Activated CD4-positive, alpha-beta T cell treated with anti-CD3 and anti-CD28 coated beads for 48 hours (primary cell): ENCODE measurements at places on chromosomes 16 and 17.
A peak's percentile ranks its signal among the peaks of the same experiment; 100 is the strongest.

DNA sequence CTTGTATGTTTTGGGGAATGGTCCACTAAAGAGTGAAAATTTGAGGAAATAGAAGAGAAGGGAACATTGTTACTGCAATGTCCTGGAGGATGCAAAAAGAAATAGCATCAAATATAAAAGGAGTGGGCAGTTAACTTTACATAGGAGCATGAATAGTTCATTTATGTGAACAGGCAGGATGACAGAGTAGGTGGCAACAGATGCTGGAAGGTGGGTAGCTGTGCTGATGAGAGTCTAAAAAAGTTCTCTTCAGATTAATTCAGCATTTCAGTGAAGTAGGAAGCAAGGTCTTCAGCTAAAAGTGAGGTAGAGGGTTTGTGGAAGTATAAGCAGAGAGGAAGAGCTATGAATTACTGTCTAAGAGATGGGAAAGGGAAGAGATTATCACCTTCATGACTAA, 276.5 kb downstream of the KIF2B start:
- no peak for DNase-seq

DNA sequence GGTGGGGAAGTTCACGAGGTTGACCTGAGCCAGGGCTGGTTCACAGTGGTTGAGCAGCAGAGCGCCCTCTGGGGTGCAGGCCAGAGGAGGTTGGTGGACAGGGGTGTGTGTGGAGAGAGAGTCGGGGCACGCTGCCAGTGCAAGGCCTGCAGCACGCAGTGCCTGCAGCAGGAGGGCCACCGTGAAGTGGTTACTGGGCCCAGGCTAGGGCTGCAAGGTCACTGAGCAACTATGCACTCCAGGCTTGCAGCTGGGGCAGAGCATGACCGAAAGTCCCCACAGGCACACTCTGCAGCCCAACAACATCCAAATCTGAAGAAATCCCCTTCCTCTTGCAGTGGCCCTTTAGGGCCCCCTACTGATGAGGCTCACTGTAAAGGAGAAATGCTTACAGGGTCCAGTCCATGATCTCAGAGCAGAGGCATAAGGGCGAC, 89.1 kb upstream of the NOL11 start:
- no peak for DNase-seq

GRCh38 chr17:57407287-57408070, 151.2 kb downstream of the MSI2 start:
- DNase-seq = no peak

DNA sequence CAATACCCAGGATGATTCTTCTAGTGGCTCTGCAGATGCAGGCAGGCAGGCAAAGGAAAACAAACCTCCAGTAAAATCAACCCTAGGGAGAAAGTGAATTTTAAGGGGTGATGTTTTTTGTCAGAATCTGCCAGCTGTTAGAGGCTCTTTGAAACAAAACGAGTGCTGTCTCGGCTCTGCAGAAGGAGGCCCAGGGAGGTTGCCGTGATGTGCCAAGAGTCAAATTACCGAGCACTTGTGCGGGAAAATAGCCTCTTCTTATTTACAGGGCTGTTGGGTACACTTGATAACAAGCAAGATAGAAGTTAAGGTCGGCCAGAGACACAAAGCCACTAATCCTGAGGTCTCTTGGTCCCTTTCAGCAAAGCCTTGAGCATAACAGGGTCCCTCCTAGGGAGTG, 68.9 kb upstream of the EEF2KMT start:
- no peak for DNase-seq

- DNase-seq = peak; percentile 45
Observed at GRCh38 chr16:8867216-8867931, 1.4 kb downstream of the CARHSP1 start.

DNA sequence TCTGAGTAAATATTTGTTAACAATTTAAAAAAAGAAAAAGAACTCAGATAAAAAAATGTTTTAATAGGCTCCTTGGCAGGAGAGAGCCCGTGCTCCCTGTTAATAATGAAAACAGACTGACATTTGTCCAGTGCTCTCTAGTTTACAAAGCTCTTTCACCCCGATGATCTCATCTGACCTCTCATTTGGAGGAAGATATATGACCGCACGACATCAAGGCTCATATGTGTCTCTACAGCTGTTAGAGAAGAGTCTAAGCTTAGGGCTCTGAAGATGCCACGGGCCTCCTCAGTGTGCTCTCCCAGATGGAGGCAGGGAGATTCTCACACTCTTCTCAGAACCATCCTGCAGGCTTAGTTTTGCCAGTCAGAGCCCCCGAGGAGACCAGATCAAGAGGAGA, 280.8 kb upstream of the IRX5 start:
- no peak for DNase-seq

DNA sequence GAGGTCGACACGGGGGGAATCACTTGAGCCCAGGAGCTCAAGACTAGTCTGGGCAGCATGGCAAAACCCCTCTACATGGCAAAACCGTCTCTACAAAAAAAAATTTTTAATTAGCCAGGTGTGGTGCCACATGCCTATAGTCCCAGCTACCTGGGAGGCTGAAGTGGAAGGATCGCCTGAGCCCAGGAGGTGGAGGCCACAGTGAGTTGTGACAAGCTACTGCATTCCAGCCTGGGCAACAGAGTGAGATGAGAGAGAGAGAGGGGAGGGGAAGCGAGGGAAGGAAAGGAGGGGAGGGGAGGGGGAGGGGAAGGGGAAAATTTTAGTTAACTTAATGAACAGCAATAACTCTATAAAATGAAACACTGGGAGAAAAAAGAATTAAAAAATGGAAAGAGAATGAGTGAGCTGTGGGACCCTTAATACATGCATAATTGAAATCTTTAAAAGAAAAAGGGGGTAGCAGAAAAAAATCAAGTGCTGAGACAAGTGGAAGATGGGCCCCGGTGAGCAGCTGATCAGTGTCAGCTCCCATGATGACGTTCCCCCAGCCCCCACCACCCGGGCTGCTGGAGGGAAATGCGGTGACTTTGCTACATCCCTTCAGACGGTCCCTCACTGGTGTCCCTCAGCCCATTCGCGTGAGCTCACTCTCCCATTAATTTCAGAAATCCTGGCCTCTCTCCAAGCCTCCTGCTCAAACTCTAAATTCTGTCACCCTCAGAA, 2.7 kb downstream of the ASGR2 start:
- DNase-seq = no peak

DNA sequence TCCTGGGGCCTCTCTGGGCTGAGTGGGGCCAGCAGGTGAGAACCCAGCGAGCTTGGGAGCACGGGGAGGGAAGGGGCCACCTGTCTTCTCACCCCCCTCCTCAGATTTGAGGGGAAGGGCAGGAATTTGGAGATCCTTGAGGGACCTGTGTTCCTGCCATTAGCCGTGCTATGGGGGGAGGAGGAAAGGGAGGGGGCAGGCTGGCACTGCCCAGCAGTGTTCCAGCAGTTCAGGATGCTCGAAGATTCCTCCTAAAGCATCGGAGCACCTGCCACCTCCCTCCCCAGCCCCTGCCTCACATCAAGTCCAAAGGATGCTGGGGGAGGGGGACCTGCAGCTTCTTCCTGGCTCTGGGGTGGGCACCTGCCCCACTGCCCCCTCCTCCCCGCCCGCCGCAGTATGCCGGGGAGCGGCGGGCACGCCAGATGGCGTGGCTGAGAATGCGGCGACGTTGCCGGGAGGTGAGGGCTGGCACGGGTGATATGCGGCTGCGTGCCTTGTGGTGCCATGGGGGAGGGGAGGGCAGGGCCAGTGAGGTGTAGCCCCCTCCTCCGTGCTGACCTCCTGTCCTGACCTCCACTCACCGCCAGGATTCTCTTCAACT, 4.7 kb upstream of the NEUROD2 start:
- no peak for DNase-seq

GRCh38 chr16:81908466-81909262, 102.6 kb downstream of the SDR42E1 start:
- DNase-seq = no peak

DNA sequence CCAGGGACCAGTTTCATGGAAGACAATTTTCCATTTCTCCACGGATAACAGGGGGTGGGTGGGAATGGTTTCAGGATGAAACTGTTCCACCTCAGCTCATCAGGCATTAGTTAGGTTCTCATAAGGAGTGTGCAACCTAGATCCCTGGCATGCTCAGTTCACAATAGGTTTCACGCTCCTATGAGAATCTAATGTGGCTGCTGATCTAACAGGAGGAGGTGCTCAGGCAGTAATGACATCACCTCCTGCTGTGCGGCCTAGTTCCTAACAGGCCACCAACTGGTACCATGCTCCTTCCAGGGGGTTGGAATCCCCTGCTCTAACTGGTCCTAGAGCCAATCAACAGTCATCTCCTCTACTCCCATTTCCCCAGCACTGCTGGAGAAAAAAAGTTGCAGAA, 19.9 kb downstream of the TEX14 start:
- DNase-seq = no peak

DNA sequence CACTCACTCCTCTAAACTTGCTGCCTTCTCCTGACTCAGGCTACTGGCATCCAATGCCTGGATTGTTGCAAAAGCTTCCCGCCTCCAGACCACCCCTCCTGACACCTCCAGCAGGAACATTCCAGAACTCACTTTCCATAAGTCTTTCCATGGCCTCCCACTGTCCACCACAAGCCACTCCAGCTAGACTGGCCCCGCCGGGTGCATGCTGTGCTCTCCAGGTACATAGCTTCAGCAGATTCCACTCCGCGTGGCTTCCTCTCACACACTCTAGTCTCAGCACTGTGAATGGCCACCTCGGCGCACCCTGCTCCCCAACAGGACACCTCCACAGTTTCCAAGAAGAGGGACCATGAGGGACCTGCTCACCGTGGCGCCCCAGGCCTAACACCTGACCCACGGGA, 25.9 kb upstream of the FAAP100 start:
- DNase-seq = no peak

GRCh38 chr17:31134576-31134975, 39.8 kb downstream of the NF1 start:
- no peak for DNase-seq

- DNase-seq = no peak
Observed at GRCh38 chr17:49107211-49107557, 25.4 kb upstream of the B4GALNT2 start.

DNA sequence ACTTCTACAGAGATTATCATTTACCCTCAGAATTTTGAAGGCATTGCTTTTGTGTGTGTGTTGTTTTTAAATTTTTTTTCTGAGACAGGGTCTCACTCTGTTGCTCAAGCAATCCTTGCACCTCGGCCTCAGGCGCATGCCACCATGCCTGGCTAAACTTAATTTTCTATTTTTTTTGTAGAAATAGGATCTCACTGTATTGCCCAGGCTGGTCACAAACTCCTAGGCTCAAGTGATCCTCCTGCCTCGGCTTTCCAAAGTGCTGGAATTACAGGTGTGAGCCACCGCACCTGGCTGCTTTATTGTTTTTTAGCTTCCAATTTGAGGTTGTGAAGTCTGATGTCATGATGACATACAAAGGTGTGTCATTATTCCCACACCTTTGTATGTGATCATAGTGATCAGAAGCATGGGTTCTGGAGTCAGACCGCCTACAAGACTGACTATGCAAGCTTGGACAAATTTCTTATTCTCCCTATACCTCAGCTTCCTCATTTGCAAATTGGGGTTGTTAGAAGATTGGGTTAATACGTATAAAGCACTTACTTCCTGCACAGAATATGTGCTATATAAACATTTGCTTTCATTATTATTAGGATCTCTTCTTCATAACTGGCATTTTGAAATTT, 5.8 kb downstream of the SEPHS2 start:
- DNase-seq = no peak

GRCh38 chr17:9408868-9409829, 166.5 kb downstream of the STX8 start:
- no peak for DNase-seq

- no peak for DNase-seq
Observed at GRCh38 chr17:37608351-37609169, 658 bp downstream of the SYNRG start.

DNA sequence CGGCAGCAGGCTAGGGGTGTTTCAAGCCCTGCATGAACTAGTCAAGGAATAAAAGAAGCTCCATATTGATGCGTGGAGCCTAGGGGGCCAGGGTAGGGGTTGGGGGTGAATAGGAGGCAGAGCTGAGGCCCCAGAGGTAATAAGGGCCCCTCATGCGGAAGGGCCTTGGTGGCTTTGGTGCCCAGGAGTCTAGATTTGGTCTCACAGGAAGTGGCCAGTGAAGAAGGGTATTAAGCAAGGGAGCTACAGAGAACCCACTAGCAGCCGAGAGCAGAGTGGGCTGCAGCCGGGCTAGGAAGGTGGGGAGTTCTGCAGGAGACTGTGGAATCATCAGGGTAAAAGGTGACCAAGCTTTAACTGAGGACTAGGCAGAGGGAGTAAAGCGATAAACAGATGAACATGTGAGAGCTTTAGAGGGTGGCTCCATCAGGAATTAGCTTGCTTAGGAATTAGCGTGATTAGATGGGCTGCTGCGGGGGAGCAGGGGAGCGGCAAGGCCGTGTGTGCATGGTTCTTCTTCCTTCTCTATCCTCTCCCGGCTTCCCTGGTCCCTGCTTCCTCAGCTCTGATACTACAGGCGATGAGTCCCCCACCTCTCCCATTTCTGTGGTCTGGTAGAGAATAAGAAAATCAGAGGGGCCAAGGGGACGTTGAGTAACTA, 9.8 kb downstream of the GNGT2 start:
- DNase-seq = no peak

DNA sequence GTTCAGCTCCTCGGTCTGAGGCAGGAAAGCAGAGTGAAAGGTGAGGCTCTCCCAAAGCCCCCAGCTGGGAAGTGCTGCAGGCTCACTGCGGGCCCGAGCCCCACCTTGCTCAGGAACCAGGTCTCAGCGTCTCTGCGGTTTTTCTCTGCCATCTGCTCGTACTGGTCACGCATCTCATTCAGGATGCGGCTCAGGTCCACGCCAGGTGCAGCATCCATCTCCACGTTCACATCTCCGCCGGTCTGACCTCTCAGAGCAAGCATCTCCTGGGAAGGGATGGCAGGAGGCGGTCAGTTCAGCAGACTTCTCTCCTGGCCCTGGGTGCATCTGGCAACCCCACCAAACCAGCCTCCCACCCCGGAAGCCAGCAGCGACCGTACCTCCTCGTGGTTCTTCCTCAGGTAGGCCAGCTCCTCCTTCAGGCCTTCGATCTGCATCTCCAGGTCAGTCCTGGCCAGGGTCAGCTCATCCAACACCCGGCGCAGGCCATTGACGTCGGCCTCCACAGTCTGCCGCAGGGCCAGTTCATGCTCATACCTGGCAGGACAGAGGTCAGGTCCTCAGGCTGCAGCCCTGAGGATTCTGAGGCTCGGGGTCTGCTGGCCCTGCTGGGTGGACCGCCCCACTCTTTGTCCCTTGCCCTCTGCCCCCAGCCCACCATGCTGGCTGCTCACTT, 1.5 kb downstream of the KRT16 start:
- no peak for DNase-seq

- DNase-seq = no peak
Observed at GRCh38 chr16:3640632-3641501, 13.6 kb upstream of the DNASE1 start.

- DNase-seq = peak; percentile 94
Observed at GRCh38 chr17:7685533-7686221, 1.6 kb downstream of the TP53 start.

- peak; percentile 44 for DNase-seq
Observed at GRCh38 chr16:709566-710499, 4.2 kb upstream of the FBXL16 start.

GRCh38 chr16:57127836-57128235, 35.5 kb downstream of the CPNE2 start:
- no peak for DNase-seq
